Mesothelial cell of epicardium (in vitro differentiated cells): ENCODE measurements at places on chromosomes 11 and 22.

GRCh38 chr11:88151709-88152265 lies 23.5 kb downstream of the RAB38 start:
- no peak for DNase-seq

GRCh38 chr11:131025020-131025419 lies 108.7 kb upstream of the SNX19 start:
- DNase-seq: no peak

DNA sequence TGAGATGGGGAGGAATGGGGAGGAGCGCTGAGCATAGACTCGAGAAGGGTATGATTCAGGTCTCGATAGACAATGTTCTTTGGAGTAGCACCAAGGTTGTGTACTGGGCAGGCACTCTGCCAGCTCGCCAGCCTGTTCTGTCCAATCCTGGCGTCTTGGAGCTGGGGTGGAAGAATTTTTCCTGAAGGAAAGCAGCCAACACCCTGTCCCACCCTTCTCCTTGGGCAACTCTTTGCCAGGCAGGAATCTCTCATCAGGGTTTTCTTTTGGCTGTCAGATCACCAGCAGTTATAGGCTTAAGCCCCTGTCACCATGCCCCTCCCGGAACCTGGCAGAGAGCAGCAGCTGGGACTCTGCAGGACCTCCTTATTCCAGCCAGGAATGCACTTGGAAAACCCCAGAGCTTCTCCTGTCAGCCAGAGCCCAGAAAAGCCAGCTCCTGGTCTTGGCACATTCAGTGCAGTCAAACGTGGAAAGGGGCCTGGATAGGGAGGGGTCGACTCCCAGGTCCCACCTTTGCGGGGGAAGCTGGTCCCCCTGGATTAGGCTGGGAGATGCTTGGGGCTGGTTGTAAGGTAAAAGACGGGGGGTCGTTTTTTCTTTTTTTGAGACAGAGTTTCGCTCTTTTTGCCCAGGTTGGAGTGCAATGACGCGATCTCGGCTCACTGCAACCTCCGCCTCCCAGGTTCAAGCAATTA lies 14.4 kb upstream of the SPTBN2 start:
- no peak for DNase-seq

GRCh38 chr11:911031-911889 lies 650 bp upstream of the CHID1 start:
- peak; percentile 77 for DNase-seq

GRCh38 chr11:128803449-128804245 lies 63.4 kb downstream of the KCNJ1 start:
- no peak for DNase-seq

- no peak for DNase-seq
Observed at GRCh38 chr11:37804666-37805065, 1206.6 kb upstream of the RAG2 start.

- no peak for DNase-seq
Observed at GRCh38 chr22:44596396-44597125, 98.5 kb upstream of the RTL6 start.

DNA sequence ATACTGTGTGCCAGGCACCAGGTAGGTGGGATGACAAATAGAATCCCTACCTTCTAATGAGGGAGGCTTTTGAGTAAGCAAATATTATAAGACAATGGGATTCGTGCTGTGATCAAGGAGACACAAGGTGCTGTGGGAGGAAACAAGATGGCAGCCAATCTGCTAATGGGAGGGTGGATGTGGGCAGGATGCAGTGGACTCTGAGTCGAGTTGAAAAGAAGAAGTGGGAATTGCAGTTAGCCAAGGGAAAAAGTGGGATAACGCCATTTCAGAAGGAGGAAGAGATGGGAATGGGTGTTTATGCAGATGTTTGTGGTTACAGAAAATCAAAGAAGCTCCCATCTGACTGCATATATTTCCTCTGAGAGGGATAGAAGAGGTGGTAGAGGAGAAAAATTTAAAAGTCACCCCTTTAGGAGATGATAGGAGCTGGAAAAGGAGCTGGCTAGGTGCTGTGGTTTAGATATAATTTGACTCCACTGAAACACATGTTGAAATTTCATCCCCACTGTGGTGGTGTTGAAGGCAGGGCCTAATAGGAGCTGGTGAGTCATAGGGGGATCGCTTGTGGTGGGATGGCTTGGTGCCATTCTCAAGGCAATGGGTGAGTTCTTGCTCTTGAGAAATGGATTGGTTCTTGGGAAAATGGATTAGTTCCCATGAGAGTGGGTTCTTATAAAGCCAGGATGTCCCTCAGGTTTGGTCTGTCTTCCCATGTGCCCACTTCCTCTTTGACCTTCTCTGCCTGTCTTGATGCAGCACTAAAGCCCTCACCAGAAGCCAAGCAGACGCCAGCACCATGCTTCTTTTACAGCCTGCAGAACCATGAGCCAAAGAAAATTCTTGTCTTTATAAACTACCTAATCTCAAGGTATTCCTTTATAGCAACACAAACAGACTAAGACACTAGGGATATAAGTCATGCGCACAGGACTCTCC lies 30.0 kb upstream of the POU2AF1 start:
- no peak for DNase-seq

- no peak for DNase-seq
Observed at GRCh38 chr11:112760396-112761059, 200.7 kb upstream of the NCAM1 start.

DNA sequence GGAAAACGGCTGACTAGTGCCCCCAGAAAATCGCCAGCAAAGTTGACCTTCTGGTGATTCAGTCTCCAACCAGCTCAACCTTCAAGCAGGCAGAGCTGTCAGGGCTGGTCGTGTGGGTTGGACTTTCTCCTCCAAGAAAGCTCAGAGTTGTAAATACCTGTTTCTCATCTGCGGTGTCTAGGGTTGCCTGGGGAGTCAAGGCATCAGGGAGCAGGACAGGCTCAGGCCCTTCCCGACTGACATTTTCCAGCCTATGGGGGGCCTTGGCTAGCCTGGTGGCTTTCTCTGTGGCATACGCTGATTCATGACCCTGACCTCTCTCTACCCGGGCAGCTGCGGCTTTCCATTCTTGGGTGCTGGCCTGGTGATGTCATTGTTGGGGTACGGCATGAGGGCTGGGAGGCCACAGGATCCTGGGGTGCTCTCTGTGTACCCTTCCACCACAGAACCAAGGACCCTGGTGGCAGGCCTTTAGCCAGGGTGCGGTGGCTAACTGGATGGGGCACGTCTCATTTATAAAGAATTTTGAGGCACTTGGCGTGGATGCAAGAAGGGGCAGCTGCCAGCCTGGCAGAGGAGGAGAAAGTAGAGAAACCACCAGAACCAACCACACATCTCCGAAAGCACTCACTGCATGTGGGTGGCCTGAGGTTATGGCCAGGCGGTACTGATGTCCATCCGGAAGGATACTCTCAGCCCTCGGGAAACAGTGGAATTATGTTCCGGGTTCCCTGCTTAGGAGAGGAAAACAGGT lies 64.9 kb downstream of the BCR start:
- DNase-seq: no peak

- DNase-seq: no peak
Observed at GRCh38 chr11:108616549-108616948, 23.0 kb upstream of the EXPH5 start.

DNA sequence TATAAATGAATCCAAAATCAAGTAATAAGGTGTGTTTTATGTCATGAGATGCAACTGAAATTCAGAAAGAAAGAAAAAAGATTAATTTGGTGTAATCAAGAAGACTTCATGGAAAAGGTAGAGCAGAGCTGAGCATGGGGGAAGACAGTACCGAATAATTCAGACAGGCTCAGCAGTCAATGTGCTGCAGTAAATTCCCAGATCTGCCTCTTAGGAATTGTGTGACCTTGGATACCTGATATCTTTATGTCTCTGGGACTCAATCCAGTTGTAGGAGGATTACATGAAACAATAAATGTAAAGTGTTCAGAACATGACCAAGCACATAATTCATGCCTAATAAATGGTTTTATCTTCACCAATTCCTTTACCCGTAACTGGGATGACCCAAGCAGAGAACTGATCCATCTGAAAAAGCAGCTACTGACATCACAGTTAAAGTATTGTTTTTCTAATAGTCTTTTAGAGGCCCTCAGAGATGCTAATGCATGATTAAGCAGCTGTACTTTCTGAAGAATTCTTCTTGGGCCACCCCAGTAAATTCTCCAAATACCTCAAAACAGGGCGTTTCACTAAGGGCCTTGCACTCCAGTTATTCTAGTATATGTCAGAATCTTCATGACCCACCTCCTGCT lies 7.8 kb downstream of the MS4A12 start:
- DNase-seq: no peak

- DNase-seq: no peak
Observed at GRCh38 chr11:91792779-91793262, 431.8 kb upstream of the FAT3 start.

DNA sequence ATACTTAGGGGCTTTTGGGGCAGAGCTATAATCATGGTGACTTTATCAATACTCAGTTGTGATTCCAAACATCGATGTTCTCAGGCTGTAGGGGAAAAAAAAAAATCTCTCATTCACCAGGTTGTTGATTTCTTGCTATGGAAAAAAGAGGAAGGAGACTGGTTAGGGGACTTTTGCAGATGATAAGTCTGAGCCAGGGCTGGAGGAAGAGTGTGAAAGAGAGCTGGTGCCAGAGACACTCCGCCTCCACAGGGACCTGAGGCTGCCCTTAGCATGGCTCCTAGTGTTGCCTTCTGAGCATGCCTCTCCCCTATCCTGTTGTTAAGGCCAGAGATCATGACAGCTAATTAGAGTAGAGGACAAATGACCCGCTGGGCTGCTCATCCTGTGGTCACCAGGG lies 16.9 kb downstream of the UPB1 start:
- no peak for DNase-seq

GRCh38 chr11:17528906-17529843 lies 15.0 kb downstream of the USH1C start:
- no peak for DNase-seq

GRCh38 chr11:75189911-75190310 lies 39.0 kb downstream of the SLCO2B1 start:
- DNase-seq: no peak
